Choroid plexus epithelial cell (primary cell): ENCODE measurements at places on chromosomes 2 and 18.
A peak's percentile ranks its signal among the peaks of the same experiment; 100 is the strongest.

DNA sequence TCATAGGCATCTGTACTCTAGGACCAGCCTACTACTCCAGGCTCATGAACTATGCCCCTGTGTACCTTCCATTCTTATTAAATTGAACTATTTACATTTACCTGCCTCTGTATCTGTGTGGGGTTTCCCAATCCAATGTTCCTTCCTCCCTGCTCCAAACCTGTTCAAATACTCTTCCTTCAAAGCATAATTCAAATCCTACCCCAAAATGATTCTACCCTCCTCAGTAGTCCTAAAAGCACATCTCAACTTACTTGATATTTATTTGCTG lies 3.8 kb downstream of the MEMO1 start:
- no peak for DNase-seq

GRCh38 chr18:27447451-27447881 lies 262.4 kb upstream of the CHST9 start:
- no peak for DNase-seq

DNA sequence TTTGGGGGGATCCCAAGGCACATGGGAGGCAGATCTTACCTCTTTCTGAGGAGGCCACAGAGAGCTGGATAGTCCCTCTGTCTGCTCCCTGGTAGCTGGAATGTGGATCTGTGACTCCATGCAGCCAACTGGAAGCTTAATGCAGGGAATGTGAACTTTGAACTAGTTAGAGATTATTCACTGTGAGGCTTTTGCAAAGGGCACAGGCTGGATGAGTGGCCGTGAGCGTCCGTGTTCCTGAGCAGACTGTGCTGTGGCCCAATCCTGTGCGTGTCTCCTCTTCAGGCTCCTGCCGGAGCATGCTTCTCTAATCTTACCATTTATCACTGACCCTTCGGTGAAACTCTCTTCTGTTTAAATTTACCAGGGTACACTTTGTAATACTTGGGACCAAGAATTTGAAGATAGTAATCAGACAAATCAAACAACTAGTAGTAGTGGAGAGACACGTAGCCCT lies 187.6 kb downstream of the PTPRM start:
- peak; percentile 61 for DNase-seq

GRCh38 chr2:46549166-46549844 lies 69.9 kb downstream of the TMEM247 start:
- no peak for DNase-seq

DNA sequence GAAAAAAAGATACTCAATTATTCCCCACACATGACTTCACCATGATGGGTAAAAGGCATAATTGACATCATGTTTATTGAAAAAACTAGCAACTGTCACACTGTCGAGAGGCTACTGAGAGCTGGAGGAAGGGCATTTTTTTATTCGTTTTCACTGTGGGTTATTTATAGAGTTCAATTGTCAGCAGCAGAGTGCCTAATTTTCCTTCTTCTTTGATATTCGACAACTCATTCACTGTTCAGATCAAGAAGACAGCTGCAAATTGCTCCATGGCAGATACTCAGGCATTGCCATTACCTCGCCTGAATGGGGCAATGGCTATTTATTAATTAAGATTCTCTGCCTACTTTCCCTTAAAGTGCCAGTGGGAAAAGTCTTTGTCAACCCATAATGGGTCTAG lies 197.5 kb upstream of the NRP2 start:
- no peak for DNase-seq

DNA sequence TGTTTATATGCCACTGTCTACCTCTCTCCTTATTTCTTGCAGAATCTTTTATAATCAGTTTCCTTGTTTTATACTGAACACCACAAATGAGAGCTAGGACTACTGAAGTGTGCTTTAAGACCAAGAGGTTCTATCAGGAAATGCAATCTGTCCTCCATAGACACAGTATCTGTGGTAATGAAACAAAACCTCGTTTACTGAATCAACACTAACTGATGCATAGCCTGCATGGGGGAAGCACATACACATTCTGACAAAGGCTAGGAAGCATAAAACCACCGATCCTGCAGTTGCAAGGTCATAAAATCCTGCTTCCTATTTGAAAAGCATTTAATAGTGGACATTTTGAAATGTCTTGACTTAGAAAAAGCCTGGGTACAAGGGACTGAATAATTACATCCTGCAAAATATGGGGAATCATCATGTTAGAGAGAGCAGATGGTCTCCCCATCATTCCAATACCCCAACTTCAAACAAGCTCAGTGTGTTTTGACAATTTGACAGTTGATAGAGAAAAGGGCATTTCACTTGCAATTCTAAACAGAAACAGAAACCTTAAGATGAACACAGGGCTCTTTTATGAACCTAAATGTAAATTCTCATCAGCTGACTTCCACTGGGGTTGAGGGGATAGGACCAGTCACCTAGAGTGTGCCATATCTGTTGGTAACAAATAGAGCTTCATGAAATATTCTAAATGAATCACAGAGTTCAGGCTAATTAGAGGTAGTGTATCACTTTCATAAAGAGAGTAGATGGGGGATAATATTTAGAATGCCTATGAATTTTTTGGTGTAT lies 1845.6 kb upstream of the PIK3C3 start:
- no peak for DNase-seq

GRCh38 chr2:156466739-156467405 lies 30.7 kb downstream of the GPD2 start:
- DNase-seq = peak; percentile 76

DNA sequence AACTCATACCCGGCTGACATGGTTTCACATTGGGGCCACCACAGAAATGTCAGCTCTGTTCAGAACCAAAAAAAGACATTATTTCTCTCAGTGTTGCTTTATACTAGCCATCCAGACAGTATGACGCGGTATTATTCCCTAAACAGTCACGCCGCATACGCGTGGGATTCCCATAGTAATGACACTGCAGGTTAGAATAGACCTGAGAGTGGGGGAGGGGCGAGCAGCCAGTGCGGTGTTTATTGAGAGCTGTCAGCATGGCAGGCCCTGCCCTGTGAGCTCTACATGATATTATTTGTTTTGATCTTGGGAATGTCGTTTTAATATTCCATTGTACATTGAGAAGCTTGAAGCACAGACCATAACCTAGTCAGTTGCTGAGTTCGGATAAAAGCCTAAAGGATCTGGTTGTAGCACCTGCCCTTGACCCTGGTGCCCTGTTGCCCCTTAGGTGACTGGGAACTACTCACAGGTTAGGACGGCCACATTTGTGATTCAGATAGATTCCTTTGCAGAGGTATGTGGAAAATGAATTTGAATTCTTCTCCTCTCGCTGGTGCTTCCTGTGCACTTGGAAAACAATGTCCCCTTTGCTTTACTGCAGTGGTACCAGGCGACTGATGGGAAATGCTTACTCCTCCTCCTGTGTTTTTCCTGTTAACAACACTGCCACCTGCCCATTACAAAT lies 150.1 kb downstream of the ARHGAP28 start:
- DNase-seq = no peak

DNA sequence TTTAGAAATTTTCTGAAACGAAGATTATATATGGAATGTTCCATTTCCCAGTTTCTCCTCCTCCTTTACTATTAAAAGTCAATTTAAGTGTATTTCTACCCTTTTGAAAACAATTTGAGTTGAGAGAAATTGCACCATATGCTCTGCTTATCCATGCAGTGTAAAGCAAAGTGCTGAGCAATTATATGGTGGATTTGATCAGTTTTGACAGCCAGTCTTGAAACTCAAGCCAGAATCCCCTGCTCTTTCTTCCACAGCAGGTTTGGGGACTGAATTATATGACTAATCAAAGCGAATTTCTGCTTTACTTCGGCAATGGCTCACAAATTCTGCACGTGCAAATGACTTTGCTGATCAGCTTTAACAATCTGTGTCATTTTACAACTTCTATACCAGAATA lies 1183.6 kb downstream of the LRP1B start:
- no peak for DNase-seq

DNA sequence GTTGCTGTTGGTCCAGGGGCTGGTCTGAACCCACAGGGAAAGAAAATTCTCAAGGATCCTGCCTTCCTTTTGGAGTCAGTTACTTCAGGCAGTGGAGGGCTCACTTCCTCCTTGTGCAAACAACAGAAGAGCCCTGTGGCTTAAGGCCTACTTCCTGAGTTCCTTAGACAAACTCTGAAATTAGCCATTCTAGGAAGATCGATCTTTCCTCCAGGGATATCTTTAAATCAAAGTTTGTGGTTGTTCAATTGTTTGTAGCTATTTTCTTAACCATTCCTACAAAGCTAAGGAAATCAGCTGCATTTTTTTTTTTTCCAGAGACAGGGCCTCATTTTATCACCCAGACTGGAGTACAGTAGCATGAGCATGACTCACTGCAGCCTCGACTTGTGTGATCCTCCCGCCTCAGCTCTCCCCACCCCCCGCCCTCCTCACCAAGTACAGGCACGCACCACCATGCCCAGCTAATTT lies 156.0 kb downstream of the TANC1 start:
- peak; percentile 95 for DNase-seq

- no peak for DNase-seq
Observed at GRCh38 chr18:63562284-63562683, 20.1 kb downstream of the SERPINB12 start.
